ENCODE measurements at places on chromosomes 16 and 17.

DNA sequence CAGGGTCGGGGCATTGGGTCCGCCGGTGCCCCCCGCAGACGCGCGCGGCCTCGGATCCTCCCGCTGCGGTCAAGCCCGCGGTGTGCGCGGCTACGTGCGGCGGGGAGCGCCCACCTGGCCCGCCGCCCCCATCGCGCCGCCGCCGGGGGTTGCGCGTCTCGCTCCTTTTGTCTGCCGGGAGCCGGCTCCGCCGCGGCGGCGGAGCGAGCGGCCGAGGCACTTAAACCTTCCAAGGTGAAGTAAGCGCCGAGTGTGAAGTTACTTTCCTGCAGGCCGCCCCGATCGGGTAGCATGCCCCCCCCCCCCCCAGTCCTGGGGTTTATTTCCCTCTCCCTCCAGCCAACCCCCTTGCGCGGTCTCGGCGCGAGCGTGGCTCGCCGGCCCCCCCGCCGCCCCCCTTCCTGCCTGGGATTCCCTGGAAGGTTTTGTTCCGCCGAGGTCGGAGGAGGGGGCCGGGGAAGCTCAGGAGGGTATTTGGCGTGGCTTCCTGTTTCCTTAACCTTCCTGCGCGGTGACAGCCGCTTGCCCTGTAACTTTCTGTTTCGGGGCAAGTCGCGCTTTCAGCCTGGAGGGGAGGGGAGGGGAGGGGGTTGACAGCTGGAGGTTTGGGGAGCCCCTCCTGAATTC is 56.6 kb upstream of the GSE1 start:
- peak; percentile 35 for DNase-seq

GRCh38 chr17:64418506-64419339 is 28.1 kb upstream of the PECAM1 start:
- no peak for DNase-seq

DNA sequence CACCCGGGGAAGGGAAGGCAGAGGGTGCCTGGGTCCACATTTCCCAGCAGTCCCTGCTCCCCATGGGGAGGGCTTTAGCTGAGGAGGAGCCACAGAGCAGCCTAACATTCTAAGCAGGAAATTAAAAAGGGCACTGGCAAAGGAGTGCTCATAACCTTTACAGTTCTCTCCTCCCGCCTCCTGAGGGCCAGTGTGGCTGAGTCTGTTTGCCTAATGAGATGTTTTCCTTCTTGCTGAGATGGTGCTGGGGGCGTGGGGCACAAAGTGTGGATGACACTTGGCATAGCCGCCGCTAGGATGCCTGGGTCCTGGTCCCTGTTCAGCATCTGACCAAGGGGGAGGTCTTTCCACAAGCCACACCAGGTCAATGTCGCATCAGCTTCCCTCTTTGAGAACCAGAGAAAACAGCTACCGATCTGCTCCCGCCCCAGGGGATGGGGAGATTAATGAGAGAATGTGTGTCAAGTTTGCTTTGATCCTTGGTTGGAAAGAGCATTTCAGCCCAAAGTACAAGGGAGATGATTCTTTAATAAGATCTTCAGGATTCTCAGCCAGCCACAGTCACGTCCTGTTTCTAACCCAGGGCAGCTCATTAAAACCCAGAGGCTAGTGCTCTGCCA is 5.8 kb downstream of the KIF18B start:
- DNase-seq, result no peak

DNA sequence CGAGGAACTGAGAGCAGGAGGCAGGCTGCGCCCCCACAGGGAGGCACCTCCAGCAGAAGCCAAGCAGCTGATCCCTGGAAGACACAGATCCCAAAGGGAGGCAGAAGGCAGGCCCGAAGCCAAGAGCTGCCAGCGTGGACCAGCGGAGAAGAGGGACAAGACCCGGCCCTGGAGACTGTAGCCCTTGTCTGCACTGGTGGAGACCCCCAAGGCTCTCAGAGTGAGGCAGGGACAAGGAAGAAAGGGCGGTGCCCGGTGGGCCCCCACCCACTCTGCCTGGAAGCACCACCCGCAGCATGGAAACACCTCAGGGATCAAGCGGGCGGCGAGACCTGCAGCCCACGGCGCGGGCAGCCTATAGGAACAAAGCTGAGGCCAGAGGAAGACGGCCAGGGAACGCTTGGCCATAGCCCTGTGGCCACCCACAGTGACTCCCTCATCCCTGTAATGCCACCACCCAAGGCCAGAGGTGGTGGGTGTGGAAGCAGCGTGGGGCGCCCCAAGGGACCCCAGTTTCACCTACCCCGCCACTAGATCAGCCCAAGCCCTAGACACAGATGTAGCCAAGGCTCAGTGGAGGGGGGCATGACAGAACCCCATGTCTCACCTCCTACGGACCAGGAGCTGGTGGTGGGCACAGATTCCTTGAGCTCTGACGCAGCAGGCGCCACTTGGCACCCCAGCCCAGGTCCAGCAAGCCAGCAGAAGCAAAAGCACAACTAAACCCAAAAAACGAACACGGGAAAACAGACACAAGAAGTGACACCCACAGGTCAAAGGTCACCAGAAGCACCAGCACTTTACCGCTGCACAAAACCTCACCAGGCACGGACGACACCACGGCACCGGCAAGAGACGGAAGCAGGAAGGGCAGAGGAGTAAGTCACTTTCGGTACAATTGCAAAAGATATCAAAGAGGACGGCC is 2.9 kb upstream of the SIRT7 start:
- DNase-seq, result no peak

GRCh38 chr17:62796291-62796690 is 11.8 kb downstream of the MARCHF10 start:
- no peak for DNase-seq

GRCh38 chr17:43449470-43450248 is 34.1 kb upstream of the DHX8 start:
- DNase-seq, result no peak

GRCh38 chr17:78839762-78840529 is 668 bp downstream of the USP36 start:
- peak; percentile 14 for DNase-seq

GRCh38 chr17:71558901-71559300 is 561.9 kb upstream of the SOX9 start:
- DNase-seq, result no peak

GRCh38 chr17:43914451-43914850 is 7.1 kb upstream of the MPP2 start:
- DNase-seq, result no peak

- DNase-seq, result peak; percentile 84
Observed at GRCh38 chr17:29617481-29618271, 5.0 kb downstream of the CORO6 start.

GRCh38 chr16:19288872-19289799 is 3.6 kb downstream of the CLEC19A start:
- no peak for DNase-seq

DNA sequence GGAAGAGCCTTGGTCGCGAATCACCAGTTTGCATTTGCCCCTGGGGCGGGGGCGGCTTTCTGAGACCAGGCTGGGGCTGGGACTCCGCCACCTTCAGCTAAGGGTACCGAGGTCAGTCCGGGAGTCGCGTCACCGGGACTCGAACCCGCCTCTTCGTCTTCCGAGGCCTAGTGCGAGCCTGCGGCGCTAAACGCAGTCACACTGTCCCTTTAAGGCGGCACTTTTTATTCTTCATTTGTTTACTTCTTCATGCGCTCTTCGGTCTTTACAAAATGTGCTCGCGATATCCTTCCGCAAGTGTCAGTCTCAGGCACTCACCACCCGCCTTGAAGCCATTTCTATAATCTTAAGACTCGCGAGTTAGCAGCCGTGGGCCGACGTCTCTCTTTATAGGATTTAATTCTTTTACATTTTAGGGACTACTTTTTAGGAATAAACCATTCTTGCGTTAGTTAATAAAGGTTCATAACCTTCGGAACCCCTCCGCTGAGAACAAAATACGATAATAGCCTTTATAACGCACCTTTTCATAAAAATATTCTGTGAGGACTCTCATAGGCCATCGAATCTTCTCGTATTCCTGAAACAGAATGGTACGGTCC is 593 bp upstream of the HEXIM1 start:
- peak; percentile 74 for DNase-seq

DNA sequence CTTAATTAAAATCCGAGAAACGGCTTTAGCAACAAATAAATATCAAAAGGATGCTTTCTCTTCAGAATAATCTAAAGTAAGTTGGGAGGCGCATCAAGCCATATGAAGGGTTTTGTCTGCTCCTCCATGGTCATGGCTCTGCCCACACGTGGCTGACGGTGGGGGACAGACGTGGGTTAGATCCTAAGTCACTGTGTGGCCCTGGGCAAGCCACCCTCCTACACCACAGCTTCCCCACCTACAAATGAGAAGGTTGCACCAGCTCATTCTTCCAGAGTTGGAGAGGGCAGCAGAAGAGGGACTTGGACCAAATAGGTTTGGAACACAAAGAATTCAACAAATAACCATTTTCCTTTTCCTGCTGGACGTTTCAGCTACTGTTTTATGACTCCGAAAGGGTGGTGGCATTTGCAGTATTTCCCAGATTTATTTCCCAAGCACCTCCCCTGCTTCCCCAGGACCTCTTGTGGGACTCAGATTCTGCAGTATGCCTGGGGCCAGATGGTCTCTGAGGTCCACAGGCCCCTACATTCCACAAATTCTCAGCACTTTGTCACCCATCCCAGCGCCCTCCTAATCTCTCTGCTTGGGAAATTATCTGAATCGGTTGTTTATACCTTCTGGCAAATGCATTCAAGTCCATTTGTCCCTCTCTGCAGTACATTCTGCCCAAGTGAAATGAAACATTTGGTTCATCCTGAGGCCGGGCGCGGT is 17.8 kb downstream of the LRRC75A start:
- no peak for DNase-seq

DNA sequence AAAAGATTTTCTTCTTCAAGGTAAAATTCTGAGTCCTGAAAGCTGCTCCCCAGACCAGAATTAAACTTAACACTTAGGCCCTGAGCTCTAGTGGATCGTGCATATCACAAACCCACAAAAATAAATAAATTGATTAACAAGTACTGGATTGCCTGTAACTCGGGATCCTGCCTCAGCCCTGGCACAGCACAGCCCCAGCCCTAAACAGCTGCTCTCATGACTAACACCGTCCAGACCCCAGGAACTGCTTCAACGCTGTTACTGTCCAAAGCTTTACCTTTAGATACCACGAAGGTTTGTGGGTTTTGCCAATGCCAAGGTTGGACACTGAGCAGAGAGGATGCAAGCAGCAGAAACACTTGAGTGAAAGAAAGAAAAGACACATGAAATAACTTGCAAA is 172.5 kb downstream of the COPRS start:
- no peak for DNase-seq

GRCh38 chr17:9189870-9190269 is 168.6 kb downstream of the NTN1 start:
- no peak for DNase-seq

GRCh38 chr17:16929757-16930520 is 42.0 kb downstream of the TNFRSF13B start:
- DNase-seq, result no peak

DNA sequence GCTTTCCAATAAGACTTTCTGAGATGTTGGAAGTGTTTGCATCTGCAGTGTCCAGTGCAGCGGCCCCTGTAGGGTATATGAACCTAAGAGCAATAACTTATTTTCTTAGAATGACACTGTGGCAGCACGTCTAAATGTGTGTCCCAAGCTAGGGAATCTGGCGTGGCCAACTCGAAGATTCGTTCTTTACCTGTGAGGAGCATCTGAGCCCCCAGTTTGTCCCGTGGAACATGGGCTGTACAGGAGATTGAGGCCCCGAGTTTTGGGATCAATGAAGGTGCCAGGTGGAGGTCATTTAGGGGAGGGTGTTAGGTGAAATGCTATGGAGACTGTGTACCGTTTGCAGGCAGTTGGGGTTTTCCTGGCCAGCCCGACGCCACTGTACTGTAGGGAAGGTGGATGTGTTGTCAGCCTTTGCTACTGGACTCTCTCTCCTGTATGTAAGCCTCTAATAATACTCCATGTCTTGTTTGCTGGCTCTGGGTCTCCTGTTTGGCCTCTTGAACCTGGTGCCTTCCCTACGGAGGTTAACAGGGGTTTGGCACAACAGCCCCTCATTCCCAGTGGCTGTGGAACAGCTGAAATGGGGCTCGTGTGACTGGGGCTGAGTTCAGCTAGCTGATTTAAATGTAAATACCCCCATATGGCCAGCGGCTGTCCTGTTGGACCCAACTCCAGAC is 45.5 kb upstream of the SDK2 start:
- DNase-seq, result no peak

DNA sequence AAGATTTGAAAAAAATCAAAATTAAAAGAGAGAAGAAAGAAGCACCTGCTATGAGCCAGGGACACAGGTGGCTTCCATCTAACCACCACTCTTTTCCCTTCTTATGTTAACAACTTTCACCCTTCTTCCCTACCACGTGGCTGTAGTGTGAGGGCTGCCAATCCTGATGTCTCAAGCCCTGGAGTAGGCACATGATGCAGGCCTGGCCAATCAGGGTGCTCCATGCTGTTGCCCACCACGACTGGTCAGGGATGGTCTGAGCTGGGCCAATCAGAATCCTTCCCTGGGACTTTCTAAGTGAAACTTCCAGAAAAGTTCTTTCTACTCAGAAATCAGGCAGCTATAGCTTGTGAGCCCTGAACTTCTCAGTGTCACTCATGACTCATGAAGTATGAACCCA is 140.7 kb downstream of the SDK2 start:
- DNase-seq, result no peak

- no peak for DNase-seq
Observed at GRCh38 chr16:27403601-27403992, 1.6 kb downstream of the IL21R start.

GRCh38 chr17:82876149-82876548 is 36.3 kb upstream of the ZNF750 start:
- no peak for DNase-seq

DNA sequence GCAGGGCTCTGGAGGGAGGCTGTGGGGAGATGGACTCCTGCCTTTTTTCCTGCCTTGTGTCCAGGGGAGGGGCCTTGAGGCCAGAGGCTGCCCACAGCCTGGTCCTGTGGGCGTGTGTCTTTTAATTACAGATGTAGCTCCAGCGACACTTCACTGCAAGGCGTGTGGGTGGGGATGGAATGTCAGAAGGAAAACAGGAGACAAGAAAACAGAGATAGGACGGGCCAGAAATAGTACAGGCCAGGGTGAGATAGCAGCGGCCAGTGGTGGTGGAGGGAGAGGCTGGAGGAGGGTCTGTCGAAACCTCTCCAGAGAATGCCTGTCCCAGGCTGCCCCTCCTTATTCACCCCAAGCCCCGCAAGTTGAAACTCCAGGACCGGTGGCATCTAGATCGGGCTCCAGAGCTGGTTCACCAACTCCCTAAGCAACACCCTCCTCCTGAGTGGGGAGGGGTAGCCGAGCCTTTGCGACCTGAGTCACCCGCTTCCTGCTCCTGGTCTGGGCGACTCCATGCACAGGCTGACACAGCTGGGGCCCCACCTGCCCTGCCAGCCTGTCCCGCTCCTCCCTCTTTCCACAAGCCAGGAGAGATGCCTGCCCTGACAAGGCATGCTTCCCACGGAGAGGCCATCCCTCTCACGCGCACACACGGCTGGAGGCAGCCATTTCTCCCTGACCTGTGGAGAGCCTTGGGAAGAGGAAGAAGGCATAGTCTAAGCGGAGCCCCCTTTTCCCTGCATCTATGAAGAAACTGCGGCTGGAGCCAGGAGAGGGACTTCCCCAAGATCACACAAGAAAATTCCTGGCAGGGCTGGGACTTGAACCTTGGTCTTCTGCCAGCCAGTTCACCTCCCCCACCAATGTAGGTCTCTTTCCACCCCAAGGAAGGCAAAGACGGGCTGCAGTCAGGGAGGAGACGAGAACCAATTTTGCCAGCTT is 6.6 kb upstream of the JUP start:
- no peak for DNase-seq

GRCh38 chr17:49414271-49414621 is 436 bp downstream of the PHB1 start:
- DNase-seq, result no peak

- DNase-seq, result no peak
Observed at GRCh38 chr16:23225634-23226033, 43.1 kb downstream of the SCNN1G start.

- no peak for DNase-seq
Observed at GRCh38 chr16:50010212-50010611, 14.8 kb upstream of the CNEP1R1 start.

Measured in stimulated activated CD8-positive, alpha-beta memory T cell treated with anti-CD3 and anti-CD28 coated beads, Interleukin-2, amount 100 ng/mL, for 48 hours (primary cell).